ENCODE measurements at places on chromosomes 1 and 21. TPM values are rescaled to one million over a fixed set of nuclear protein-coding genes. Genes with fewer than 3 reads are reported as not detected.

Gene BCAN
- 0.50 TPM for total RNA-seq

Gene NPPB
- 874 TPM for total RNA-seq

Gene SYNC
- total RNA-seq, result 22.3 TPM

Gene RAB25
- total RNA-seq, result not detected

Gene SLFNL1
- 0.28 TPM for total RNA-seq

GRCh38 chr1:112964347-112964746, 8.4 kb upstream of the SLC16A1 start:
- DNase-seq, result no peak

DNA sequence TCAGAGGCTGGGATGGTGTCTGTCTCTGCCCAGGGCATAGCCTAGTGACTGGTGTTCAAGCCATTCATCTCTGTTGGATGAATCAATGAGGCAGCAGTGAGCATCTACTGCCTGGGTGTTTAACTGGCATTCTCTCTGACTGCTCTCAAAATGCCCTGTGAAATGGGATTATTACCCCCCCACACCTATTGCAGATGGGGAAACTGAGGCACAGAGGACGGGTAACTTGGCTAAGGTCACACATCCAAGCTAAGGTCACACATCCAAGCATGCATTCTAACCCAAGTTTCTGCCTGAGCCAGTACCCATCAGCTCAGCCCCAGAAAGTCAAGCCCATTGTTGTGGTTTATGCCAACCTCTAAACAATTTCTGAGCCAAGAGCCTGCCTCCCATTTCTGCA, 5.0 kb downstream of the TTC39A start:
- no peak for DNase-seq

DNA sequence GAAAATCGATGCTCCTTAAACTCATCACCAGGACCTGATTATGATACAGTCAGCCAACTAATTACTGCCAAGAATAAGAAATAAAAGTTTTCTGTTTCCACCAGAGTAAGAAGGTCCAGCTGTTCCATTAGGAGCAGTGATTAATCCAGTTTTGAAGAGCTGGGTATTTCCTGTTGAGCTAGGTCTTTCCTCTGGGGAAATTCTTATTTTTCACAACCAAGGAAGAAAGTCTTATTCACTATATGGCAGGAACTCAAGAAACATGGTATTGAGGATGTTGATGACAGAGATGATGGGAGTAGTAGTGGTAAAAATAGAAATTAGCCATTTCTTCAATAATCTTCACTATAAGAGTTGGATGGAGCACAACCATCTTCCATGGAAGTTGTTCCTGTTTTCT, 374.6 kb upstream of the RUNX1 start:
- DNase-seq, result no peak

DNA sequence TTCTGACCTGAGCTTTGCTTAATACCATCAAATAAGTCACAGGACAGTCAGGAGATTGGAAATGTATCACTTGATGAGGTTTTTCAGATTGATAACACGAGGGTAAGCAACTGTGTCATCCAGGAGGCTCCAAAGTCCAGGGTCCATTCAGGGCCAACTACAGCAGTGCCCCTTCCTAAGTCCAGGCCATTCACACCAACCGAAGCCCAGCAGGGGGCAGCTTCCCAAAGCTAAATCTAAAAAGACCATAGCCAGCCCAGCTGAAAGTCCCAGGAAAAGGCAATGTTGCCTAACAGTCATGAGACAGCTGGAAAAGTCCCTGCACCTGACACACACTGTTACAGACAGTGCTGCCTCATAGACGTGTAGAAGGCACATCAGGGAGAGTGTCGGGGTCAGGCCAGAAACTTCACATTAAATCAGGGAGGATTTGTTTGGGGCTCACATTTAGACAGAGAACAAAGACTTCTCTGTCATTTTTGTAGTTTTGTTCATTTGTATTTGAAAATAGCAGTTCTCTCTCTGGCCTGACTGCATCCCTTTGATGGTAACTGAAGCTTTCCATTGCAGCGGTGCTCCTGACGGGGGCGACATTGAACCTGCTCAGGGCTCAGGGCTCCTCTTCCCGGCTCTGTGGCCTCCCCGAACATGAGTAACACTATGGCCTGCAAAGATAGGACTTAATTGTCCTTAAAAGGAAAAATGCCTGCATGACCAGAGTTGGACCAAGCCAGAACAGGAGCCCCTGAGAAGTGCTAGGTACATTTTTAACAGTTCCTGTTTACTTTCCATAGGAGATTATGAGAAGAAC, 200.4 kb downstream of the NRIP1 start:
- DNase-seq, result peak; percentile 68

- DNase-seq, result no peak
These were observed 66.5 kb upstream of the LYST start for GRCh38 chr1:235933017-235933765.

DNA sequence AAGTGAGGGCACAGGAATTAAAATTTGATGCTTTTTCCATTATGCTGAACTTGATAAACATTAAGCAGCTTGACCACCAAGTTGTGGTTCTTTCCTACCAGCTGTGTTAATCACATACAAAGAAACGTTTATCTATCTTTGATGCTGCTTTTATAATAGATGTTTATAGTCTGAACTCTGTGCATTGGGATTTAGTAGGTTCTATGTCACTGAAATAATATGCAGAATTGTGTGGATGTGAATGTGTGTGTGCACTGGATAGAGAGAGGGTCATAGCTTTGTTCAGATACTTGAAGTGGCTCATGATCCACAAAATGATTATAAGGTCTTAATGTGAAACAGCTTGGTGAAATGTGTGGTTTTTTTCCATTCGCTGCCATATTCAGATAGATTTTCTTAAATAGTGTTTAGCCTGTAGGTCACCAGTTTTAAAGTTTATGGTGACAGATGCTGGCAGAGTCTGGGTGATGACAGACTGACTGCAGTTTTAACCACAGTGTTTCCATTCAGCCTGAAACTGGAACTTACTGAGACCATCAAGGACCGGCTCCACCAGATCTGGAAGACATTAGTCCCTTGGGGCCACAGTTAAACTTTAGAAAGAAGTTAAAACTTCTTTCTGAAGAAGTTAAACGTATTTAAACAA, 10.2 kb downstream of the DDI2 start:
- DNase-seq, result no peak

All from heart right ventricle (tissue), 16 donors.